ENCODE measurements at places on chromosomes 12 and 14.

GRCh38 chr12:26746121-26746714 is 86.8 kb downstream of the ITPR2 start:
- DNase-seq = no peak

DNA sequence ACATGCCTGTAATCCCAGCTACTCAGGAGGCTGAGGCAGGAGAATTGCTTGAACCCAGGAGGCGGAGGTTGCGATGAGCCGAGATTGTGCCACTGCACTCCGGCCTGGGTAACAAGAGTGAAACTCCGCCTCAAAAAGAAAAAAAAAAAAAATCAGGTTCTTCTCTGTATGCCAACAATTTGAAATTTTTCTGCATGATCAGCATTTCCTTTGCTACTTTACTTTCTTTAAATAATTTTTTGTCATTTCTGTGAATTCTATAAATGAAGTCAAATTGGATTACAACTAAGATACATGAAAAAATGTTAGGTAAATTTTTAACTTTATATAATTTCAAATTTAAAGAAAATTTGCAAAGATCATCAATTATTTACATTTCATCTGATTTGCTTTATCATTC is 87.8 kb downstream of the NUMB start:
- DNase-seq = no peak

DNA sequence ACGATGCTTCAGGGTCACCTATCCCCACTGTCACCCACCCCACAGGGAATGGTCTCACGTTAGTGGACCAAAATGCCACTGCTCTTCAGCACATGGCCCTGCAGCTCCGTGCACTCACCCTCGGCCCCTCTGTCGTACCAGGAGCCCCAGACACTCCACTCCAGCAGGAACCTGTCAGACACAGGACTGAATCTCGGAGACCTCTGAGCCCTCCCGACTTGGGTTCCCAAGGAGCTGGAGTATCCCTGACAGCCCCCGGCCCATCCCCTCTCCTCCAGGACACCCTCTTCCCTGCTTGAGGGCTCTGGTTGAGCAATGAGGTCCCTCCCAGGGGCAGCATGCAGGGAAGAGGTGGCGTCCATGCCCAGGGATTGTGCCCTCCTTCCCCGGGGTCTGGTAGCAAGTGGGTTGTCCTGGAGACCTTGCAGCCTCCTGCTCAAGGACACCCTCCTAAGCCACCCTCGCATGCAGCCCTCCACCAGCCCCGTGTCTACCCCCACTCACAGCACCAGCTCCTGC is 20.4 kb upstream of the LRTM2 start:
- DNase-seq = no peak

DNA sequence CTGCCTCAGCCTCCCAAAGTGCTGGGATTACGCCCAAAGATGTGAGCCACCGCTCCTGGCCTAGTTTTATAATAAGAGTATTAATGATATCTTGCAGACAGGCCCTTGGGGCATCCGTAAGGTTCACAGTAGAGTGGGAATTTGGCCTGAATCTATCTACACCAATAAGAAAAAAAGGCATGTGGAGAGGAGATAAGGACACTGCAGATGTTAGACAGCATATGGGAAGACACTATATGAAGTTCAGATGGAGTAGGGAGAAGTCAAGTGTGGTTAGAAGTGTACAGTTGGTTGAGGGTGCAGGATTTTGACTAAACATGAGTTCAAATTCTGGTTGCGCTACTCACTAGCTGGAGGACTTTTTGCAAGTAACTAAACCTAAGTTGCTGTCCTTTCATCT is 8.5 kb upstream of the TTC8 start:
- DNase-seq = no peak

DNA sequence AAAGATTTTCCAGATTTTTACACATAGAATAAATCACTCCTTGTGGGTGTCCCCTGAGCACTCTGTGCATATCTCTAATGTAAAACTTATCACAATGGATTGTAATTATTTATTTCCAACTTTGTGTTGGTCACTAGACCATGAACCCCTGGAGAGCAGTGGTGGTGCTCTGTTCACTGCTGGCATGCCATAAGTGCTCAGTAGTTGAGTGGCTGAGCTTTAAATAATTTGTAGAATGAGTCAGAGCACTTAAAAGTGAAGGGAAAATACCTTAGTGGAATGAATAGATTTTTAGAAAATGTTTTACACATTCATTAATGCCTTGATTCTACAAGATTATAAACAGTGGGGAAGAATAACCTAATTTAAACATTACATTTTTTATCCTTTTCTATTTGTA is 6.3 kb downstream of the MGAT4C start:
- DNase-seq = no peak

DNA sequence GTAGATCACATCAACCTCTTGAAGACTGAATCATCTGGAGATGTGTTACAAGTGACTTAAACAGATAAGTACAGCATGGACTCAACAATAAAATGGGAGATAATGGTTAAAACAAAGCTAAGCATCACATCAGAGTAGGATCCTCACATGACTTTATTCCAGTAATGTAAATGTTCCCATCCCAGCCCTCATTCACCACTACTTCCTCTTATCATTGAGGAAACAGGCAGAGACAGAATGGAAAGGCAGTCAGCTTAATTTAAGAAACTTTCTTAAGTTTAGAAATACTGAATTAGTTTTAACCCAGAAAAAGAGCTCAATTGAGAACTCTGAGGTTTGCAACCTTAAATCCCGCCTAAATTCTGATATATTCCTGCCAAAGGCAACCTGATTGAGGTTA is 1.2 kb upstream of the ALG10 start:
- no peak for DNase-seq

DNA sequence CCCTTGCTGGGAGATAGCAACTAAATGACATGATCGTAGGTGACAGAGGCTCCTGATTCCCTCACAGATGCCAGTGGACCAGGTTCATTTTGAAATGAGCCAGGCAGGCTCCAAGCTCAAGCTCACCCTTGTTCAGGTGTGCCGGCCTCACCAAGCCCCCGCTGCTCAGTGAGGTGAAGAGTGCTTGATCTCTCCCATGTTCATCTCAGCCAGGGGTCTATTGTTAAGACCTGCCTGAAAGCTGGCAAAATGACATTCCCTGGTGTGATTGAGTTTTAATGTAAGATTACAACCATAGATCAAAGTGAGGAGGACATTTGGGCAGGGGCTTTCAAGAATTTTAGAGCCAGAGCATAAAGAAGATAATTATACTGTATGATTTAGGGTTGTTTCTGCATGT is 497.9 kb downstream of the EGLN3 start:
- no peak for DNase-seq

DNA sequence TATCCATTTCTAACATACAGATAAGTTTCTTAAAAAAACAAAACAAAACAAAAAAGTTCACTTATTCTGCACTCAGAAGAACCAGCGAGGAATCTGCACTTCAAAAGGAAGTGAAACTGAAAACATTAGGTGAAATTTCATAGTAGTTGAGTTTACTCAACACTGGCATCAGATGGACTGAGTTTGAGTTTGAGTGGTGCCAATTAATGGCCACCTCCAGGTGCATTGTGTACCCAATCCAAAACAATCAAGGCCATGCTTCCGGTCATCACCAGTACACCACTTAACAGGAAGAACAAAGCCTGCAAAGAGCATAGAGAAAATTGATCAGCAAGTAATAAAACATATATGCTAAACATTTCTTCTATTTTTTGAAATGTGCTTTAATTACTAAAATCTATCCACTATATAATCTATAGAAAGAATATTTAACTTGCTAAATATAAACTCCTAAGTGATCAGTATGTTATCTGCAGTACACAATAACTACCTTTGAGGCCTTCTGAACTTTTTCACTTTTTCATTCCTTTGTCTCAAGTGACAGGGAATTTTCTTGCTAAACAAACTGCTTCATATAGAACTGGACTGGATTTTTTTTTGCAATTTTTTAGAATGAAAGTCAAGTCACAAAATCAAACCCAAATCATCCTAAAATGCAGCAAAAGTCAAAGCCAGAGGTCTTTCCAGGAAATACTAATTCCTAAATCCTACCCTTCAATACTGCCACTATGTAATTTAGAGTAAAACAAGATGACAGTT is 11.5 kb downstream of the SLC38A2 start:
- DNase-seq = no peak

DNA sequence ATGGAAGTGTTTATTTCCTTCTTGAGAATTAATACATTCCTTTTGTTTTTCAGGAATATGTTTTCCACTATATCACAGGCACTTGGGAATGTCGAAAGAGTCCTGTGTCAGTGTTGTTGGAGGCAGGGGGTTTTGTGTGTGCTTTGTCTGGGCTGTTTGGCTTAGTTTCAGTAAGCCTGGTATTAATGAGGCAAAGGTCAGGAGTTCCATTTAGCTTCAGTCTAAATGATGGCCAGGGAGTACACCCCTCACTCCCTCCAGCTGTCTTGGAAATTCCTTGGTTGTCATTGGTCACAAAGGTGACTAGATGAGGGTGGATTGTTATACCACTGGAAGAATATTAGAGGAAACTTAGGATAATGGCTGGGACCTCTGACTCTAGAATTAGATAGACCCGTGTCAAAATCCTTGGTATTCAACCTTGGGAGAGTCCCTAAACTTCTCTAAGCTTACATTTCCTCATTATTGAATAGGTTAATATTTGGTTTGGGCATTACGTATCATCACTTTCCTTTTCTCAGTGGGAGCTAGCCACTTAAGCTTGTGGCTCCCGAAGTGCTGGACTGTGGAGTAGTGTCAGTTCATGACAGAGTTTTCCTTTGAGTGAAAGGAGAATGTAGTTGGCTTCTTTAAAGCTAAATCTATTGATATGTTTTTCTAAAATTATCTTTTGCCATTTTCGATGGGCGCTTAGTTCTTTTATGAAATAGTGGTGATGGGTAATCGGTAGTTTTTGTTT is 5.2 kb downstream of the FRS2 start:
- peak; percentile 19 for DNase-seq

GRCh38 chr12:48459259-48459658 is 13.1 kb upstream of the ANP32D start:
- DNase-seq = no peak

DNA sequence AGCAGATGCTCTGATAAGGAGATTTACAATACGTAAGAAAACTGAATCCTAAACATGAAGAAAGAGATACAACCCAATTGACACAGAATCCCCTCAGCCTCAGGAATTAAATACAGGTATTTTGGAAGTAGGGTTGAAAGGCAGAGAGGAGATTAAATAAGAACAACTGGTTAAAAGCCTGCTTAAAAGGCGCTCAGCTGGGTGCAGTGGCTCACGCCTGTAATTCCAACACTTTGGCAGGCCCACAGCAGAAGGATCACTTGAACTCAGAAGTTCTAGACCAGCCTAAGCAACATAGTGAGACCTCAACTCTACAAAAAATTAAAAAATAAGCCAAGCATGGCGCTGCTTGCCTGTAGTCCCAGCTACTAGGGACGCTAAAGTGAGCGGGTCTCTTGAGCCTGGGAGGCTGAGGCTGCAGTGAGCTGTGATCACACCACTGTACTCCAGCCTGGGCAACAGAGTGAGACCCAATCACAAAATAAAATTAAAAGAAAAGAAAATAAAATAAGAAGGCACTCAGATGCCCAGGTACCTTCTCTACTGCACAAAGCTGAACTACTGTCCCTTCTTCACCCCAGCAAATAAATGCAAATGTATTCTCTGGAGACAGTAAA is 32.9 kb downstream of the MED13L start:
- DNase-seq = peak; percentile 28

GRCh38 chr14:95515596-95516552 is 576 bp downstream of the SYNE3 start:
- DNase-seq = peak; percentile 49

DNA sequence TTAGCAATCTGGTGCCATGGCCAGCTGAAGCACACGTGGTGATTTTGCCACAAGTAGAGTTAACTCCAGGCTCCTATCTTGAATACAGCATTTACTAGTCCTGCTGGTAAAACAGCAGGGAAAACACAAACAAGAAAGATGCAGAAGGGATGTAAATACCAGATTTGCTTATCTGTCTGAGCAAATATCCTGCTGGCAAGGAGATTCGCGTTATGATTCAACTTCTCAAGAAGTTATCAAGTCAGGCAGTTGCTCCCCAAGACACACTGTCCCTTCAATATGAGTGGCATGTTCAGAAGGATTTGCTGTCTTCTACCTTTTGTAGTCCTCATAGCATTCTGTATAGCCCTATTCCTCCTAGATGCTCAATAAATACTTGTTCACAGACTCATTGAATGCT is 171.2 kb upstream of the EGLN3 start:
- no peak for DNase-seq

- DNase-seq = peak; percentile 100
These were observed 276.8 kb downstream of the PCNX1 start for GRCh38 chr14:71183876-71184689.

- DNase-seq = peak; percentile 66
These were observed 127.9 kb upstream of the TMEM132D start for GRCh38 chr12:130031571-130032189.

GRCh38 chr14:75249251-75249957 is 29.2 kb upstream of the FOS start:
- DNase-seq = no peak

- peak; percentile 78 for DNase-seq
These were observed 172.4 kb downstream of the EMP1 start for GRCh38 chr12:13368971-13369370.

- no peak for DNase-seq
These were observed 103.8 kb downstream of the TMTC3 start for GRCh38 chr12:88245905-88246304.

GRCh38 chr14:60294411-60295069 is 45.5 kb downstream of the PPM1A start:
- DNase-seq = no peak

DNA sequence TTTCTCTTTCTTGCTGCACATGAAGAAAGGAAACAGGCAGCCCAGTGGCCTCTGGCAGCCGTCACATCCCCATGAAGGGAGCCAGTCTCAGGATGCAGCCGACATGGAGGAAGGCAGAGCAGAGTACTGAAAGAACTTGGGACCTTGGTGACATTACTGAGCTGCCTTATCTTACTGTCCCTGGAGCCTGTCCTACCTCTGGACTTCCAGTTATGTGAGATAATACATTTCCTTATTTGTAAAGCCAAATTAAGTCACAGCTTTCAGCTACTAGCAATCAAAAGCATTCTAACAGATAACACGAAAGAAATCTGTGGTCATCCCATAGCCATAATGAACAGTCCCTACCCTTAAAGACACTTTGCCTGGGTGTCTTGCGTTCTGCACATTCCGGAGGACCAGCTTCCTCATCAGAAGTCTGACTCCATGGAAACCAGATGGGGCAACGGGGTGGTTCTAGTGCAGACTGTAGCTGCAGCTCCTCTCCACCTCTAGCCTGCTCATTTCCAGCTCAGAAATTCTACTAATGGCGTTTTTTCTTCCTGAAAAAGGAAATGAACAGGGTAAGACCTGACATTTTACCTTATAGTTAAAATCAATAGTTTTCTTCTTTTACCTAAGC is 7.8 kb upstream of the EGLN3 start:
- DNase-seq = no peak

GRCh38 chr12:46480724-46481123 is 108.2 kb upstream of the SLC38A2 start:
- no peak for DNase-seq

GRCh38 chr12:27771481-27772327 is 8.3 kb upstream of the KLHL42 start:
- DNase-seq = no peak

- no peak for DNase-seq
These were observed 29.9 kb downstream of the NEUROD4 start for GRCh38 chr12:55049676-55050075.

All from NCI-H524 (cell line).